ENCODE measurements at places on chromosomes 5 and 9. TPM values are rescaled to one million over a fixed set of nuclear protein-coding genes. Genes with fewer than 3 reads are reported as not detected.

The WNT8A gene
- total RNA-seq: not detected

The INVS gene
- 34.5 TPM for total RNA-seq

The TAS2R1 gene
- total RNA-seq: not detected

The CXCL14 gene
- total RNA-seq: not detected

The GPRIN1 gene
- 7.2 TPM for total RNA-seq

The GABRP gene
- 0.27 TPM for total RNA-seq

The HACD4 gene
- 1.1 TPM for total RNA-seq

The BARHL1 gene
- total RNA-seq: not detected

The EIF4EBP3 gene
- total RNA-seq: 1.7 TPM

The CCDC183 gene
- 0.13 TPM for total RNA-seq

The GMCL2 gene
- not detected for total RNA-seq

The NRARP gene
- 12.1 TPM for total RNA-seq

The IL4 gene
- total RNA-seq: not detected

The SHROOM1 gene
- 8.5 TPM for total RNA-seq

The SPAG8 gene
- total RNA-seq: 0.13 TPM

The HMMR gene
- 53.1 TPM for total RNA-seq

The ANKRD34B gene
- total RNA-seq: not detected

The F2RL2 gene
- 0.80 TPM for total RNA-seq

The GTF3C5 gene
- total RNA-seq: 57.2 TPM

The LCN15 gene
- total RNA-seq: not detected

The N4BP3 gene
- total RNA-seq: 16.0 TPM

The GKAP1 gene
- total RNA-seq: 5.4 TPM

The PCDHGB2 gene
- 1.3 TPM for total RNA-seq

The ZNF608 gene
- total RNA-seq: 14.6 TPM

The NR2F1-AS1 gene
- total RNA-seq: 21.5 TPM

The CTSL gene
- total RNA-seq: 121 TPM

The RXFP3 gene
- total RNA-seq: not detected

The ADGRD2 gene
- not detected for total RNA-seq

The ORM2 gene
- not detected for total RNA-seq

The PCDHGC5 gene
- 1.1 TPM for total RNA-seq

The OTULIN gene
- total RNA-seq: 36.8 TPM

The PCDHGA3 gene
- total RNA-seq: 0.93 TPM

The SLC46A2 gene
- total RNA-seq: not detected

The AFAP1L1 gene
- total RNA-seq: 102 TPM

The AFF4 gene
- 99.3 TPM for total RNA-seq

The FAT2 gene
- under 0.01 TPM for total RNA-seq

The GABRA6 gene
- 0.66 TPM for total RNA-seq

The PCYOX1L gene
- 12.1 TPM for total RNA-seq

The IL17B gene
- not detected for total RNA-seq

The CBY3 gene
- total RNA-seq: not detected

The PPP6C gene
- 50.9 TPM for total RNA-seq

The GNA14 gene
- 5.2 TPM for total RNA-seq

The CEP120 gene
- total RNA-seq: 21.4 TPM

The SERINC5 gene
- 11.1 TPM for total RNA-seq

The SPINK4 gene
- total RNA-seq: not detected
